Kidney (tissue), 22 donors: ENCODE measurements at places on chromosomes 6 and 20. TPM values are rescaled to one million over a fixed set of nuclear protein-coding genes. Genes with fewer than 3 reads are reported as not detected.

Gene NHLRC1
- total RNA-seq, result 2.0 TPM

DNA sequence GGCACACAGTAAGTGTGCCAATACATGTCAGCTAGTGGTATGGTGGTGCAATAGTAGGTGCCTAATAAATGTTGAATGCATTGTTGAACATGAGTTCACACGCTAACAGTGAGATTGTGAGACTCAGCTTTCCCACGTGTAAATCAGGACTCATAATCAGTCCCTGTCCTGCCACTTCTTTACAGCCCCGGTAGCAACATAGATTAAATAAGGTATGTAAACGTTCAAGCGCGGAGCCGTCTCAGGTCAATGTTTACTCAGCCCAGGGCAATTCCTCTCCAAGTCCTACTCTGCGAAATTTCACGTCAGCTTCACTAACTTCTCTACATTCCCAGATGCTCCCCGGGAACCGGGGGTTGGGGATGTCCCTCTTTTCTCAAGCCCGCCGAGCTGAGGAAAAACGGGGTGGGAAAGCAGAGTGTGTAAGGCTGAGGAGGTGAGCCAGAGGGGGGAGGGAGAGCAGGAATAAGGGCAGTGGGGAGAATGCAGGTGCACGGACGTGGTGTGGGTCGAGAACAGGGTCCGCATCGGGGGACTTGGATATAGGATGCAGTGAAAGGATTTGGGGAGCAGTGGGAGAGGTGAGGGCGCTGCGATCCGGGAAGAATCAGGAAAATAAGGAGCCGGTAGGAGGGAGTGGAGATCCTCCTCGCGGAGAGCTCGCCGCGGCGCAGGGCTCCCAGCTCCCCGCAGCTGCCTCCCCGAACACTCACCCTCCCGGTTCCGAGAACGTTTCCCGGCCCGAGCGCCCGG lies 544 bp upstream of the TP53INP2 start:
- peaks cover 24% of the 10 kb centered on the region for H3K4me1 ChIP-seq
- H3K36me3 ChIP-seq, result no peaks in the 10 kb centered on the region
- peak overlapping the region; percentile 76 for H3K27ac ChIP-seq
- no peaks in the 10 kb centered on the region for H3K27me3 ChIP-seq
- DNase-seq, result peak; percentile 45

Gene TREML1
- total RNA-seq, result 1.0 TPM

DNA sequence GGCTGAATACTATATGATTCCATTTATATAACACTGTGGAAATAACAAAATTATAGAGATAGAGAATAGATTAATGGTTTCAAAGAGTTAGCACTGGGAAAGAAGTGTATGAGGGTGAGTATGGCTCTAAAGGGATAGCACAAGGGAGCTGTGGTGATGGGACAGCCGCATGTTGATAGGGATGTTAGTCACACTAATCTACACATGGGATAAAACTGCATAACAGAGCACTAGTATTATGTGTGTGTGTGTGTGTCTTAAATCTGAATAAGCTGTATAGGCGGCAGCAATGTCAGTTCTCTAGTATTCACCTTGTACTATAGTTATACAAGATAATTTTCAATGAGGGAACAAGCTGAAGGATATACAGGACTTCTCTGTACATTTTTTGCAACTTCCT lies 5.8 kb downstream of the CGA start:
- DNase-seq, result no peak
- no peaks in the 10 kb centered on the region for H3K36me3 ChIP-seq
- H3K4me3 ChIP-seq, result no peak overlapping the region

- DNase-seq, result no peak
- no peak overlapping the region for H3K27ac ChIP-seq
- H3K27me3 ChIP-seq, result no peaks in the 10 kb centered on the region
- no peaks in the 10 kb centered on the region for H3K36me3 ChIP-seq
- H3K4me3 ChIP-seq, result no peak overlapping the region
- H3K4me1 ChIP-seq, result no peaks in the 10 kb centered on the region
Measured at GRCh38 chr6:159871906-159872305, 18.9 kb upstream of the MAS1 start.

DNA sequence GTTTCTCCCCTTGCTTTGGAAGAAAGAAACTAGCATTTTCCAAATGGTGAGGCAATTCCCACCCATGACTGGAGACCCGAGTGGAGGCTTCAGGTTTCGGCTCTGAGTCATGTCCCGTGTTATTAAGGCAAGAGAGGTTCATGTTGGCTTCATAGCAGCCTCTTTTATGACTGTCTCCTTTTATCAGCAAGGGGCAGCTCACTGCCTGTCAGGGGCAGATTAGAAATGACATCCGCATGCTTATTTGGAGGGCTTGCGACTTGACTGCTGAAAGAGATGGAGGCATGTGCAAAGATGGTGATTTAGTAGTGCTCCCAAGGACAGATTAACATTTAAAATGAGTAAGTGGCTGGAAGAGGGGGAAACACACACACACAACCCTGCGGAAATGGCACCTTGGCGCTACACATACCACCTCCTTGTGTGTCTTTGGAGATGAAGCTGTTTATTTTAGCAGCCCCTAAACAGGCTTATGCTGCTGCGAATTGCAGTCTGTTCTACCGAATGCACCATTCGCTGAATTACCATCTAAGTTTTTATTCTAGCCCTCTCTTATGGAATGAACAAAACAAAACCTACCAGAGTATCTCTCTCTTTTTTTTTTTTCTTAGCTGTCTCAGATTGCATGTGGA lies 52.1 kb upstream of the VSTM2L start:
- H3K27me3 ChIP-seq, result no peaks in the 10 kb centered on the region
- no peak for DNase-seq
- no peaks in the 10 kb centered on the region for H3K4me1 ChIP-seq
- H3K27ac ChIP-seq, result no peak overlapping the region
- H3K4me3 ChIP-seq, result no peak overlapping the region
